Stimulated activated CD8-positive, alpha-beta memory T cell treated with anti-CD3 and anti-CD28 coated beads, Interleukin-4, amount 100 ng/mL, for 48 hours (primary cell): ENCODE measurements at places on chromosomes 2 and 18.
A peak's percentile ranks its signal among the peaks of the same experiment; 100 is the strongest.

- DNase-seq: no peak
These were observed 90.4 kb upstream of the CBLN2 start for GRCh38 chr18:72634500-72634899.

DNA sequence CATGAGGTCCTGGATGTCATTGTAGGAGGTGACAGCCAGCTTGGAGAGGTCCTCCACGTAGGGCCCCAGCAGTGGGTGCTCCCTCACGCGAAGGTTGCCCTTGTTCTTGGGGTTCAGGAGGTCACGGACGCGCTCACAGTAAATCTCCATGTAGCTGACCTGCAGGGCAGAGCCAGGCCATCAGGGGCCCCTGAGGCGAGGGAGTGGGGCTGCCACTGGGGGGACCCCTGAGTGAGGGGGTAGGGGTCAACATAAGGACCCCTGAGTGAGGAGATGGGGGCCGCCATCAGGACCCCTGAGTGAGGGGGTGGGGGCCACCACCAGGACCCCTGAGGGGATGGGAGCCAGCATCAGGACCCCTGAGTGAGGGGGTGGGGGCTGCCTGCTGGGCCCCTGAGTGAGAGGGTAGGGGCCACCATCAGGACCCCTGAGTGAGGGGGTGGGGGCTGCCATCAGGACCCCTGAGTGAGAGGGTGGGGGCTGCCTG, 33.6 kb downstream of the KIF1A start:
- DNase-seq: no peak

GRCh38 chr2:196479350-196479749, 160.2 kb upstream of the CCDC150 start:
- no peak for DNase-seq

- DNase-seq: no peak
These were observed 100.6 kb downstream of the UPP2 start for GRCh38 chr2:158202161-158202815.

DNA sequence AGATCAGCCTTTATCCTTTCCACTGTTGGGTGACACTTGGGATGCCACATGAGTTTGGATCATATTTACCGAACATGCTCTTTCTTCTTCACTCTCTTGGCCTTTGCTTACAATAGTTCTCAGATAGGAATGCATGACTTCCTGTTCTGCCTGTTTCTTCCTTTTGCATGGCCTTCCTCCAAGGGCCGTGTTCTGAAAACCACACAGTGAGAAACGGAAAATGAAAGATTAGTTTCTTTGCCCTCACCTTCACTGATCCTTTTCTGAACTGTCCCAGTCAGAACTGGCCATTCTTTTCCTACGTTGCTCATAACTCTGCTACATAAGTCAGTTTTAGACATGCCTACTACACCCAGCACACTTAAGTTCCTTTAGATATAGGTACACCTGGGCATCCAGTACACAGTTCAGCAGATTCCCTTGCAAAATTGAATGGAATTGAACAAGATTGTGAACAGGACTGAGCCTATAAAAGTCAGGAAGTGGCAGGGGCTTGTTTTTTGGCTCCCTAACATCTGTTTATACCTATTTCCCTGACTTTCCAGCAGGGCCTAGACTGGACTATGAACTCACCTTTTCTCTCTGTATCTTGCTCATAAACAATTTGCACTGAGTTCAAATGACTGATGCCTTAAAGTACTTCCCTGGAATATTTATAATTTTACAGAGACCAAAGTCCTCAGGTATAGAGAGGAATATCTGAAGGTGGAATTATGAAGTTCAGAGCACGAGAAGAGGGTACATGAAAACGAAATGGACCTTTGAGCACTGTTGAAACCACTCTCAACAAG, 186.4 kb upstream of the ST6GAL2 start:
- DNase-seq: no peak

GRCh38 chr2:134657650-134658250, 61.0 kb downstream of the TMEM163 start:
- peak; percentile 49 for DNase-seq

DNA sequence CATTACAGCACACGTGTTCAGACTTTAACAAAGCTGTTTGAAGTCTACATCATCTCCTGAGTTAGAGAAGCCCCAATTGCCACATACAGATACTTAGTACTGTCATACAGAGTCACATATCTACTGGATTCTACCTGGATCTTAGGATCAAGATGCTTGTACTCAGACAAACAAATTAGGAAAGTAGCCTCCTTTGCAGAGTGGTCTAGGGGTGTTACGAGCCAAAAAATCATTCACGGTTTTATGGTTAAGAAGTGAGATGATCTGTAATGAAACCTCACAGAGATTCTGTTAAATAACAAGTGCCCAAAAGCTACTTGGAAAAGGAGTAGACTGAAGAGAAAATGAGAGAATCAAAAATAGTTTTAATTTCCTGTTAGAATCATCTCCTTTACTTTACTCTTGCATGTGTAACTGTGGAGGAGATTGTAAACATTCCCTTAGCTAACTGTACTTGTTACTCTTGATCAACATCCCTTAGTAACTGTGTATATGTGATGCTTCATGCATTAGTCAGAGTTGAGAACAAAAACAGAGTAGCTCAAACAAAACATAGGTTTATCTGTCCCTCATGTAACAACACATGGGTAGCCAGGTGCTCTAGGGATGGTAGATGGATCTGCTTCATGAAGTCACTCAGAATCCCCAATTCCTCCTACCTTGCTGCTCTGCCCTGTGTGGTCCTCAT, 16.4 kb upstream of the IL1RL1 start:
- no peak for DNase-seq

DNA sequence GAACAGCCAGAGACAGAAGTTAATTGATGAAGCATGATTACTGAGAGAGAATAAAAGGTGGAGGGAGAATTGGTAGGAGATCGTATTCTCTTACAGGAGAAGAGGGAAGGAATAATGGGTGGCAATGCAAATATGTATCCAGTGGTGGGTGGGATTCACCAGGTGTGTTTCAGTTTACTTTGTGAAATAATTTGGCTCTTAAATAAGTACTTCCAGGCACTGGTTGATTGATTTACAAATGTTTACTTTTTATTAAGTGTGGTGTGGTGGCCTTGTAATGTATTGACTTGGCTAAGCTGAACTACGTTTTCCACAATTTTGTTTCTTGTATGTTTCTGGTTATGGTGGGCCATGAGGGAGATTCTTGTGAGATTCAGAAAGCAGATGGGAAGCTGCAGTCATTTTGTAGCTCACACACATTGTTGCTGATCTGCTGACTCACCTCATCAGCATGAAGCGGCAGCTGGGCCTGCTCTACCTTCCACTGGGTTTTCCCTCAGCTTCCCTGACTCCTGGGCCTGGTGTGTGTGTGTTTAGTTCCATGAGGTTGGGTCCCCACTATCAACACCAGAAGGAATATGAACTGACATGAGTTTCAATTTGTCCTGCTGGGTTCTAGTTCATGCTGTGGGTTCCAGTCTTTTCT, 32.6 kb downstream of the MYL12B start:
- no peak for DNase-seq

- peak; percentile 34 for DNase-seq
These were observed 78.3 kb upstream of the CRIM1 start for GRCh38 chr2:36277146-36277808.

DNA sequence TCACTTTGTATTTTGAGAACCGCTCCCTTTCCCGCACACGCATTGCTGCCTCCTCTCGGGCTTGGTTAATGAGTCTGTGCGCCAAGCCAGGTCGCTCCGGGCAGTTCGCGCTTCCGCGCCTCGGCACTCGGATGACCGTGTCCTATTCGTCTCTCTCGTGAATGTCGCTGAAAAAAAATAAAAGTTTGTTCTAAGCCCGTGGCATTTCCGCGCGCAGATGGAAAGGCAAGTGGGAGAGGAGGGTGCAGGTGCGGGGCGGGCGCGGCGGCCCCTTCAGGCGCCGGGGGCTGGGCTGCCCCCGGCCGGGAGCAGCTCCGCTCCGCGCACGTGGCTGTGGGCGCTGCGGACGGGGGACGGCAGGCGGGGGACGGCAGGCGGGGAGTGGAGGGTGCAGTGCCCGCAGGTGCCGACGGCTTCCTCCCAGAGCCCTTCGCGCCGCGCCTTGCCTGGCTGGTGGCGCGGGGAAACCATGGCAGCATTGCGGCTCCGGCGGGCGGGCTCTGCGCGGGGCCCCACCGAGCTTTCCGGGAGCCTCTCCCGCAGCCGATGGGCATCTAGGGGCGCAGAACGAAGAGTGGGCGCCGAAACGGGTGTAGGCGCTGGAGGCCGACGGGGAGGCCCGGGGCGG, 159.6 kb upstream of the SIX2 start:
- peak; percentile 24 for DNase-seq

DNA sequence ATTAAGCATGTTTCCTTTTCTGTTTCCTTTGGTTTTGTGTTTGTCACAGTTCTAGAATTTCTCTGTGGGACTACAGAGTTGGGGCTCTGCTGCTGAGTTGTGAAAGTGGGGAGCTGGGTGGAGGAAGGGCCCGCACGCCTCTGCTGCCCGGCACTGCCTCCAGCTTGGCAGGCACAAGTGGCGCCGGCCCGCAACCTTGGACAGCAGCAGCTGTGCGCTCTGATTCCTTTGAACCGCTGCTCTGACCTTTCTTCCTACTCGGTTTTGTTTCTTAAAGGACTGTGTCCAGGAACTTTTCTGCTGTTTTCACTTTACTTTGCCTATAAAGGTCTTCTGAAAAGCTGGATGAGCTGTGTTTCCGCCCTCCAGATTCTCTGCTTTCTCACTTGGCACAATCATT, 137.6 kb upstream of the ALPP start:
- DNase-seq: peak; percentile 18

- no peak for DNase-seq
These were observed 1.6 kb downstream of the BAZ2B start for GRCh38 chr2:159614534-159615366.

DNA sequence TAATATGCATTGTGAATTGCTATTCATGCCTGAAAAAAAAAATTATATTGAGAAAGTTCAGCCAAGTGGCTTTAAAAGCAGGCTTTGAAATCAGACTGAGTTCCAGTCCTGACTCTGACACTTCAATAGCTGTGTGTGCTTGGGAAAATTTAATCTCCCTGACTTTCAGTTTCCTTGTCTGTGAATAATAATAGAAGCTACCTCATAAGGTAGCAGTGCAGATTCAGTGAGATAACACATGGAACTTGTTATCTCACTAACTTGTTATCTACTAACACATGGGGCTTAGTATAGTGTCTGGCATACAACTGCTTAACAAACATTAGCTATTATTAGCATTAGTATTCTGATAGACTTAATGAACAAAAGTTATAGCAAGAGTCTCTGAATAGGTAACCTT, 14.9 kb downstream of the ALS2 start:
- DNase-seq: no peak

DNA sequence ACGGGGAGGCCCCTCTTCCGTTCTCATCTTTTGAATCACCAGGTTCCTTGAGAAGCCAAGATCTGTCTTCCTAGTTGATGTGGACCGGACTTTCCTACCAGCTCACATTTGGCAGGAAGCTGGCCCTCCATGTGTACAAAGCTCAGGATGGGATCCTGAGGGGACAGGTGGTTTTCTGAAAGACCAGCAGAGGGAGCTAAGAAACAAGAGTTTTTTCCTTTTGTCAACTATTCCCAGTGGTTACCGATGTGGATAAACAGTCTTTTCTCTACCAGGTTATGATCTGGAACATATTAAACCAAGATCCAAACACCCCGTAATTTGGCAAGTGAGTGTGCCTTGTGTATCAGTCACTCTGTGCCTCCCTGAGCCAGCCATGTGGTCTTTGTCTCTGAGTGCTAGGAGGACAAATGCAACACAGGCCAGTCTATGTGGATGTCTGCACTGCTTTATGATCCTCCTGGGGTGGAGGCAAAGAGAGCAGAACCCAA, 25.1 kb upstream of the ARHGAP25 start:
- DNase-seq: no peak

GRCh38 chr18:77025831-77026363, 106.7 kb downstream of the MBP start:
- no peak for DNase-seq

GRCh38 chr18:59357928-59358327, 1.1 kb downstream of the LMAN1 start:
- DNase-seq: no peak

- DNase-seq: no peak
These were observed 26.0 kb upstream of the SP3 start for GRCh38 chr2:173990970-173991819.

DNA sequence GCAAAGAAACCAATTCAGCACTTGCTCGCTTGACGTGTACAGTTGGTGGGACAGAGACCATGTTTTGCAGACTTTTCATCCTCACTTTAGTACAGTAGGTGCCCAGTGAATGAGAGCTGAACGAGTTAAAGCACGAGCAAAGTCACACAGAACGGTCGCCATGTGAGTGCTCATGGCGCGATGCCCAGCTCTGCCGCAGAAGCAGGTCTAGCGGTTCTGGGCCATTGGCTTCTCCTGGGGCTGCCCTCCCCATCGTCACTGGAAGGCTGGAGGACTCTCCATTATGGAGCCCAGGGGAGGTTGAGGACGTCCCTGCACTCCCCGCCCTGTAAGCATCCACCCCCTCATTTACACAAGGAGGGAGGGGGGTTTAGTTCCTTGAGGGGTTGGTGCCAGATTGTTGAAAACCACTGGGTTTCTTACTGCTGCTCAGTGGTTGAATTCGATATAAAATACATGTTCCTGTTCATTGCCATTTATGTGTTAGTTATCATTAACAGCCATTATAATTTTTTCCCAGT, 24.9 kb downstream of the PTGR3 start:
- DNase-seq: no peak

GRCh38 chr18:29062921-29063320, 886.0 kb upstream of the CDH2 start:
- no peak for DNase-seq

DNA sequence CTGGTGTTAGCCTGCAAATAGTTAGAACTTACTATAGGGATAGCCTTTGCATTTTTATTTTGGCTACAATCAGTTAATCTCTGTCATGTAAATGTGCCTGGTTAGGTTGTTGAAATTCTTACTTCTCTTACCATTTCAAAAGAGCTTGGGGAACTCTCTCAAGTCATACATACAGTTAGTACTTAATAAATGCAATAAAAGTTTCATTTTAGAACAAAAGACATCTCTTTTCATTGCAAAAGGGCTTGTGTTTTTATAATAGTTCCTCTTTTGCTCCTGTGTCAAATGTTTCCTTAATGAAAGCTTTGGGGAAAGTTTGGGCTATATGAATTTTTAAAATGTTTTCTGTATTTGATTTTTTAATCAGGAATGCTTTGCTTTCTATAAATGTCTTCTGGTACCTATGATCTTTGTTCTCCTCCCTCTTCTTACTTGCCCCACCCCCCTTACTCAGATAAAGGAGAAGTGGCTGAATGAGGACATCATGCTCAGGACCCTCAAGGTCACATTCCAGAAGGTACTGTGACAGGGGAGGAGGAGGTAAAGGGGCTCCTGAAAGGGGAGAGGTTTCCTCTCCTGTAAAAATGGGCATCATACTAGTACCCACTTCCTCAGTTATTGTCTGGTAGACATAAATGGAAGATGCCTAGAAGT, 13.6 kb downstream of the PTPN18 start:
- DNase-seq: no peak

GRCh38 chr2:53362934-53363333, 404.7 kb upstream of the CHAC2 start:
- DNase-seq: no peak
